Forelimb muscle (tissue), 1 donor: ENCODE measurements at places on chromosomes 2 and 18. TPM values are rescaled to one million over a fixed set of nuclear protein-coding genes. Genes with fewer than 3 reads are reported as not detected.

The STAT4 gene
- polyA plus RNA-seq, result 1.7 TPM

The IL36B gene
- not detected for polyA plus RNA-seq

The DSG1 gene
- polyA plus RNA-seq, result not detected

The PLEKHM3 gene
- 5.9 TPM for polyA plus RNA-seq

DNA sequence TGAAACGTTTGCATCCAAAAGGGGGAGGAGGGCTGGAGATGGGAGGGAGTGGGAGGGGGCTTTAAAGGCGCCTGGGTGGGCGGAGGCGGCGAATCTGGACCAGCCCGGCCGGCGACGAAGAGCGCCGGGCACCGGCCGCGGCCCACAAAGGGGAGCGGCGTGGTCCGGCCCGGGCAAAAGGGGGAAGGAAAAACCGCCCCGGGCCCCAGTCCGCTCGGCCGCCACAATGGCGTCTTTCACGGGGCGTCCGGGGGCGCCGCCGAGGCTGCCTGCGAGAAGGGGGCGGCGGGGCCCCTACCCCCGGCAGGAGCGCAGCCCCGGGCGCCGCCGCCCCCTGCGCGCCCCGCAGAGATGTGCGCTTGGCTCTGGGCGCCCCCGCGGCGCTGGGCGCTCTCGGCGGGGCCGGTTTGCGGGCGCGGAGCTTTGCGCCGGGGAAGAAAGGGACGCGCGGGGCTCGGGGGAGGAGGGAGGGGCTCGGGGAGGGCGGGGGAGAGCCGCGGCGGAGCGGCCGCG lies 108.1 kb upstream of the KCTD1 start:
- no peak for DNase-seq

DNA sequence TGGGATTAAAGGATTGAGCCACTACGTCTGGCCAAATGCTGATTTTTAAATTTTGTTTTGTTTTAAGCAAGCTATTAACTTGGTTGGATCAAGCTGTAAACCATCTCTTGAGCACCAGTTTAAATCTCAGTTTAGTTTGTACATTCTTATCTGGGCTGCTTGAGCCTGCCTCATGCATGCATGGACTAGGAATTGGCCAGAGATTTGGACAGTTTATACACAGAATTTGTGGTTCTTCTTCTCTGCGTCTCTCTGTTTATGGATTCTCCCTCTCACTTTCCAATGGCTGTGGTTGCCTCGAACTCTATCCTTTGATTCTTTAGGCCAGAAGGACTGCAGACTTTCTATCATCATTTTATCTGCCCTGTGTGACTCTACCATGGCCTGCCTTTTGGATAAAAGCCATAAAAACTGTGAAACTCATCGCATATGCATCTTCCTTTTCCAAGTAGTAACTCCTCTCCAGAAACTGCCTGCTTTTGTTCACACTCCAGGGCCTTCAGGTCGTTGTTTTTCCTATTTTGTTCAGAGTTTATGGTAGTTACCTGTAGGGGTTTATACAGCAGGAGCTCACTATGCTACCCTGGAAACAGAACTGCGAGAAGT lies 32.5 kb upstream of the PLB1 start:
- DNase-seq, result no peak

GRCh38 chr18:29087616-29088246 lies 910.8 kb upstream of the CDH2 start:
- DNase-seq, result no peak

DNA sequence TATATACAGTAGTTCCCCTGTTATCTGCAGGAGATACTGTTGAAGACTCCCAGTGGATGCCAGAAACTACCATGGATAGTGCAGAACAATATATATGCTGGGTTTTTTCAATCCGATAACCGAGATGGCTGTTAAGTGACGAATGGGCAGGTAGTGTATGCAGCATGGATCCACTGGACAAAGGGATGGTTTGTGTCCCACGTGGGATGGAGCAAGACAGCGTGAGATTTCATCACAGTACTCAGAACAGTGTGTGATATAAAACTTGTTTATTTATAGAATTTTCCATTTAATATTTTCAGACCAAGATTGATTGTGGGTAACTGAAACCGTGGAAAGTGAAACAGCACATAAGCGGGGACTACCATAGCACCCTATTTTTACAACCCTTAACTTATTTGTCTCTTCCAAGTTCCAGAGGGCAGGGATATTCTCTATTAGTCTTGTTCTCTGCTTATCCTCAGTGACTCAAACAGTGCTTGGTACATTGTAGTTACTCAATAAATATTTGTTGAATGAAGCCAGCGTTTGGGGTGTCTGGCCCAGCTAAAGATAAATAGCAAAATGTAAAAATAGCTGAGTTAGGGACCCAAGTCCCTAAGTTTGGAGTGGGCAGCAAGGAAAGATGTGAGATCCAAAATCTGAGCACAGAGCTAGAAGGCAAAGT lies 50.0 kb downstream of the RHBDD1 start:
- DNase-seq, result no peak

DNA sequence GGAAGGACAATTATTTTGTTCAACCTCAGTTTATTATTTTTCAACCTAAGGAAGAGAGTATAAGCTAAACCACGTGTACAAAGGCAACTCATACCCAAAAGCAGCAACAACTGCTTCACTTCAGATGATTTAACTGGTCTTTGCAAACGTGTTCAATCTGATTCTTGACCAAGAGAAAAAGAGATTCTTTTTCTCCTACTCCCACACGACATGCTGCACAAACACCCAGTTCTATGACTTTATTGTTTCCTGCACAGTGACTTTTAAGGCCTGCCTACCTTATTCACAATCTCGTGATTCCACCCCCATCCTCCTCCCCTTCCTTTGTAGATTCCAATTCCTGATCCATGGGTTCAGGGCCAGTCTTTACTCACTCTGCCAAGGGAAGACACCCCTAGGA lies 1394.8 kb upstream of the ZEB2 start:
- no peak for DNase-seq
